ENCODE measurements at places on chromosomes 12 and 14. TPM values are rescaled to one million over a fixed set of nuclear protein-coding genes. Genes with fewer than 3 reads are reported as not detected.

GRCh38 chr12:95440401-95440800, 33.6 kb upstream of the METAP2 start:
- no peak for DNase-seq

GRCh38 chr12:93097417-93097816, 168.3 kb upstream of the EEA1 start:
- no peak for DNase-seq

- DNase-seq = peak; percentile 12
Observed at GRCh38 chr12:66823857-66824570, 145.1 kb upstream of the GRIP1 start.

DNA sequence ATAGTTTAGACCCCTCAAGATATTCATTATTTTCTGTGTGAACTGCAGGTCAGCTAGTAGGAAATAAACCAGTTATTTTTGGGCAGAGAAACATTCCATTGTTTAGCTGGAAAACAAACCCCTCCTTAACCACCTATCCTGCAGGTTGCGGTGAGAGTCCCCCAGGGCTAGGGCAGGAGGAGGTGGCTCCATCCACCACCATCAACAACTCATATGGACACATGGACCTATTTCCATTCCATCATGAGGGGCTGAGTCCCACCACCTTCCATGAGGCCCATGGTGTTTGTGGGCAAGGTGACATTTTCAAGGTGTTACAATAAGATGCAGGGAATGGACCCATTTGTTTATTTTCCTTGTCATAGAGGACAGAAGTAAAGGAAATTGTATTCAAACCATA, 160.1 kb downstream of the FOXN3 start:
- DNase-seq = no peak

DNA sequence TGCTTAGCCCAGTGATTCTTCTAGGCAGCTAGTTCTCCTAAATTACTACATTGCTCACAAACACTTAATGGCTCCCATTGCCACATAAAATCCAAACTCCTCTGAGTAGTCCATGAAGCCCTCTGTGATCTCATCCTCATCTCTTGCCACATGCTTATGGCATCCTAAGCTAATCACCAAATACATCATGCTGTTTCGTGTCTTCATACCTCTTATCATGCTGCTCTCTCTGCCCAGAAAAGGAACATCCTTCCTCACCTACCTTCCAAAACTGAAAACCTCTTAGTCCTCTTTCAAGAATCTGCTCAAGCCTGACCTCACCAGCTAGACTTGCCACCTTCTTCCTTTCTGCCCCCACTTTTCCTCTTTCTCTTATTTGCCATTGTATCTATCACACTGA, 108.5 kb downstream of the DUSP6 start:
- no peak for DNase-seq

- DNase-seq = no peak
Observed at GRCh38 chr12:81896771-81897170, 137.6 kb upstream of the PPFIA2 start.

- no peak for DNase-seq
Observed at GRCh38 chr12:71139153-71139735, 18.6 kb downstream of the TSPAN8 start.

GRCh38 chr12:10562306-10562933, 51.0 kb downstream of the MAGOHB start:
- DNase-seq = peak; percentile 13

- no peak for DNase-seq
Observed at GRCh38 chr12:68233498-68233897, 7.9 kb upstream of the IL26 start.

GRCh38 chr12:112928978-112929377, 9.3 kb upstream of the OAS3 start:
- no peak for DNase-seq

DNA sequence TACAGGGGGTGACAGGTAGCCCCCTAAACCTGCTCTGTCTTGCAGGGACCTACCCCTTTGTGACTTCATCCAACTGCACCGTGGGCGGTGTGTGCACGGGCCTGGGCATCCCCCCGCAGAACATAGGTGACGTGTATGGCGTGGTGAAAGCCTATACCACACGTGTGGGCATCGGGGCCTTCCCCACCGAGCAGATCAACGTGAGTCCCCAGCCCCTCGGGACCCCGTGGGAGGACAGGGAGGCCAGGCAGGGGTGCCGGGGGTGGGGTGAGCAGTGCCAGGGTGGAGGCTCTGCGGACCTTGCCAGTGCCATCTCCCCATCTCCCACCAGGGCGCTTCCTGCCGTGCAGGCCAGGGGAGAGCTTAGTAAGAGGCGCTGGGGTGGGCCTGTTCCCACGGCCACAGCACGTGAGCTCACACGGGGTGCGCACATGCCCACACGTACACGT, 11.1 kb upstream of the SIVA1 start:
- no peak for DNase-seq

GRCh38 chr12:62714774-62715721, 219.9 kb downstream of the PPM1H start:
- no peak for DNase-seq

DNA sequence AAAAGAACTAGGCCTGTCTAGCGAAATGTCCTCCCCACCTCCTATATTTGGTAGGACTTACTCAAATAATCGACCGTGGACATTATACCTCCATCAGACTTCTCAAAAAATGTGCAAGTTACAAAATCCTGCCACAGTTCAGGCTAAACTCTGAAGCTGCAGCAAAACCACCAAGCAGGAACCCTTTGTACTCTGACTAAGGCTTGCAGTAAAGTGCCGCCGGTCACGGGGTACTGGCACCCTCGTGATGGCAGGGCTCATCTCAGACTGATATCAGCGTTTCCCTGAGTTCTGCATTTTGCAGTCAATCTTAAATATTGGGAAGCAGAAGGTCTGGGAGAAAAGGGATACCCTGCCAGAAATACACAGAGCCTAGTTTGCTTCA, 17.1 kb downstream of the SLC11A2 start:
- DNase-seq = no peak

GRCh38 chr14:102196902-102197230, 57.2 kb downstream of the WDR20 start:
- DNase-seq = no peak

DNA sequence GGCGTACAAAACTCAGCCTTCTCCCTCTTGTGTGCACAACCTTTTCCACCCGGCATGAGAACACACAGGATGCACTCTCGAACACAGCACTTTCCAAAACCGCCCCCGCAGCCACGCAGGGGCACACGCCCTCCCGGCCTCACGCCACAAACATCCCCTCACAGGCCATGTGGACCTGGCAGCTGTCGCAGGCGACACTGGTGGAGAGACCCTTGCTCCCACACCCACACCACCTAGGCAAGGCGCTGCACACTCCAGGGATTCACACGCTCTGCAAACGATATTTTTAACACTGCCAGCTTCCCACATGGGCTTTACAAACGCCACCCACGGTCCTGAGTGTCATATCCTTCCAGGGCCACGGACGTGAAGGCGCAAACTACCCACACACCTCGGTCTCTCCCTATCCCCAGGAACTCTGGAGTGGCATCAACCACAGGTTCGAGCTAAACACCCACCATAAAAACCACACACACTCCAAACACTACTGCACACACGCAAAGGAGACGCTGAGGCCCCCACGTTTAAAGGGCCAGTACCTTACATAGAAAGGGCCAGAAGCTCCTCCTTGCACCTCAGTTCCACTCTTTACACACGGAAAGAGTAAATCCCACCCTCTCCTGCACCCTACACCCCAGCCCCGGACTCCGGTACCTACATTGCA, 12.4 kb upstream of the ITGB7 start:
- DNase-seq = peak; percentile 61

GRCh38 chr14:103330536-103330935, 3.5 kb upstream of the EIF5 start:
- DNase-seq = no peak

GRCh38 chr12:125386652-125387051, 321.4 kb downstream of the AACS start:
- DNase-seq = no peak

DNA sequence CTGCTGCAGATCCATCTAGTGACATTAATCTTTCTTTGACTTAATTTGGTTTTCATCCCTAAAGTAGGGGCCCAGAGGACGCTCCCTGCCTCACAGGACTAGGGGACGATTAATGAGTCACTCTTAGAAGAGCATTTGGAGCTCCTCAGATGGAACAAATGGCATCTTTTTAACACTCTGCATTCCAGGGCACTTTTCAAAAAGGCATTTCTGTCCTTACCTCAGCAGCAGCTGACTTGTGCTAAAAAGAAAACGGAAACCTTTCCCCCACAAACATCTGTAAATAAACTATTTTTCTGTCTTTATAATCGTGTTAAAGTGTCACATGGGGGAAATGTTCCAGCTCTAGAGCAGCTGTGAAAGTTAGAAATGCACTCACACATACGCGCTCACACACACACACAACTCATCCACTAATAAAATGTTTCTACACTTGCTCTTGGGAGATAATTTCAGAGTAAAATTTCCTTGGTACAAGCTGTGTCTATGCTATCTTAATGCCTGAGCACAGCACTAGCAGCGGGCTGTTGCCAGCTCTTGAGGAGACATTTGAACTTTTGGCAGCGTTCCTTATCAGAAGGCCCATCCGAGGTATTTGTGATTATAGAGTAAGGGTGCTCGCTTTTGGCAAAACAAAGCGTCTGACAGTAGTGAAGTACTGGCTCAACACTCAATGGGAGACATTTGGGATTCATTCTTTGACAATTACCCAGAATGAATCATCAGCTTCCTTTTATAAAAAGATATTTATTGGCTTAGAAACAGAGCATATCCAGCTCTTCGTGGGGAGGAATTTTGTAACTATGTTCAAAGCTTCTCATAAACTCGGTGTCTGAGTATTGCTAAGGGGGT, 141.3 kb downstream of the PLXNC1 start:
- DNase-seq = no peak

GRCh38 chr12:95202691-95203486, 14.4 kb downstream of the FGD6 start:
- DNase-seq = no peak

DNA sequence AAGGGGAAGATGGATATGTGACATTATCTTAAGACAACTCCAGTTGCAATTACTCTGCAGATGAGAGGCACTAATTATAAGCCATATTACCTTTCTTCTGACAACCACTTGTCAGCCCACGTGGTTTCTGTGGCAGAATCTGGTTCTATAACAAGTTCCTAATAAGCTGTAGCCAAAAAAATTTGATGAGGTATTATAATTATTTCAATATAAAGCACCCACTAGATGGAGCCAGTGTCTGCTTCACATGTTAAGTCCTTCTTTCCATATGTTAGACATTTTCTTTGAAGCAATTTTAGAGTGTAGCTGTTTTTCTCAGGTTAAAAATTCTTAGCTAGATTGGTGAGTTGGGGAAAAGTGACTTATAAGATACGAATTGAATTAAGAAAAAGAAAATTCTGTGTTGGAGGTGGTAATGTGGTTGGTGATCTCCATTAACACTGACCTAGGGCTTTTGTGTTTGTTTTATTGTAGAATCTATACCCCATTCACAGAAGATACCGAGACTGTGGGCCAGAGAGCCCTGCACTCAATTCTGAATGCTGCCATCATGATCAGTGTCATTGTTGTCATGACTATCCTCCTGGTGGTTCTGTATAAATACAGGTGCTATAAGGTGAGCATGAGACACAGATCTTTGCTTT, 36.9 kb downstream of the PSEN1 start:
- peak; percentile 60 for DNase-seq

The RNF212B gene
- polyA plus RNA-seq = not detected

The CLIP1 gene
- 49.7 TPM for polyA plus RNA-seq

The SLC16A7 gene
- polyA plus RNA-seq = 0.14 TPM

The RNASE8 gene
- polyA plus RNA-seq = not detected

The ANKRD33 gene
- polyA plus RNA-seq = not detected

The NRIP2 gene
- not detected for polyA plus RNA-seq

The TMEM229B gene
- polyA plus RNA-seq = 0.31 TPM

The OTOGL gene
- not detected for polyA plus RNA-seq

The TNS2 gene
- 15.3 TPM for polyA plus RNA-seq

The CLEC14A gene
- not detected for polyA plus RNA-seq

The MYO1A gene
- 0.67 TPM for polyA plus RNA-seq

The FGF23 gene
- not detected for polyA plus RNA-seq

The SOX5 gene
- polyA plus RNA-seq = not detected

The COQ5 gene
- polyA plus RNA-seq = 49.6 TPM

The FAM222A gene
- polyA plus RNA-seq = 3.3 TPM
